SW 1271 (cell line): ENCODE measurements at places on chromosomes 3 and 15.
A peak's percentile ranks its signal among the peaks of the same experiment; 100 is the strongest.

GRCh38 chr3:116001151-116001621 is 377.9 kb downstream of the GAP43 start:
- DNase-seq = no peak

DNA sequence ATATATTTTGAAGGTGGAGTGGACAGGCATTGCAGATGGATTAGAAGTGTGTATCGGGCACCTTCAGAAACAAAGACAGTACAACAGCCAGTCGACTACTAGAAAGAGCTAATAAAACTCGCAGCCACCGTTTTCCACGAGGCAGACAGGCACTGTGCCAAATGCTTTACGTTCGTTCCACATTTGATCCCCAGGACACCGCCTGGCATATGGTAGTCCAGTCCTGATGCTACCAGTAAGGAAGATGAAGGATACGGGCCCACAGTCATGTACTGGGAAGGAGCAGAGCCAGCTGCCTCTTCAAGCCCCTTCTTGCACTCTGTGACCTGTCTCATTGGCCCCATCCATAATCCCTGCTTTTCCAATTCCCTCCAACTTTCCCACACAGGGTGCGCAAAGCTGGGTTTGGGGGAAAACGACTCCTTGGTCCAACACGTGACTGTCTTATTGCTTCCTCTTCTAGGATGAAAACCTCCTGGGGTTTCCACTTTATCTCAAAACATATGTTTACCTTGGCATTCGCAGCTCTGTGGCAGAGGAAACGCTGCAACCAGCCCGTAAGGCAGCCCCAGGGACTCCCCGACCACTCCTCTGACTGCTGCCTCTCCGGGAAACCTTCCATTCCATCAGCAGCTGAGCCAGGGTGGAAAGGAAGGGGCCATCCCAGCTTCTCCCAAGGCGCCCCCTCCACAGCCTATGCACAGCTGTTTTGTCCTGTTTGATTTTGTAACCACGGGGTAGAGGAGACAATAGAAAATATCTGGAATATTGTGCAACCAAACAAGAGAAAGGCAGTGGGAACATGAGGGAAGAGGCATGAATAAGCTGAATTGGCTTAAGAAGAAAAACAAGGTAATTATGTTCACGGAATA is 107.4 kb downstream of the ADAMTS17 start:
- no peak for DNase-seq

DNA sequence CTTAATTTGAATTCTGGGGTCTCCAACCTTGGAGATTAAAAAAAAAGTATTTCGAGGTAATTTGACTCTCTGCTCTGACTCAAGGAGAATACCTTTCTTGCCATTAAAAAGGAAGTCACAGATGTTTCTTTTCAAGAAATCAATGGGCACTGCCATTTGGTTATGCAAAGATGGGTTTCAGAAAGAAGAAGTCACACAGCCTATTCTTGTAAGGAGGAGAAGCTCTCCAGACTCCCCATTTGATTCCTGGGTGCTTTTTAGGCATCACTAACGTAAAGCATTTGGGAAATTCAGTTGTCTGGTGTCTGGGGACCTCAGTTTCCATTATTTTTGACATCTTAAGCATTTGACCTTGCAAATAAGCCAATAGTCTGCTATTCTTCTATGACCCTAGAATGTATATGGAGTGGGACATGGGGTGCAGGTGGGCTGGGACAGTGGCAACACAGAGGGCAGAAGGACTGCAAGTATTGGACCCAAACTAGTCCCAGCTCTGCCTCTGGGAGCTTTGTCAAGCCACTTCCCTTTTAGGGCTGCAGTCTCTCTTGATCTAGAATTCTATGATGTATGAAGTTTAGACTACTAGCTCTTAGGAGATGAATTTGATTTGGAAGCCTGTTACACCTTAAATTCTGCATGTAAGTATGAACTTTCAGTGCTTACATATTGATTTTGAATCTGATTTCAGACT is 27.8 kb downstream of the IL5RA start:
- no peak for DNase-seq

GRCh38 chr3:132553826-132554225 is 43.2 kb upstream of the ACKR4 start:
- no peak for DNase-seq

GRCh38 chr15:100740138-100740537 is 137.7 kb downstream of the ASB7 start:
- no peak for DNase-seq

DNA sequence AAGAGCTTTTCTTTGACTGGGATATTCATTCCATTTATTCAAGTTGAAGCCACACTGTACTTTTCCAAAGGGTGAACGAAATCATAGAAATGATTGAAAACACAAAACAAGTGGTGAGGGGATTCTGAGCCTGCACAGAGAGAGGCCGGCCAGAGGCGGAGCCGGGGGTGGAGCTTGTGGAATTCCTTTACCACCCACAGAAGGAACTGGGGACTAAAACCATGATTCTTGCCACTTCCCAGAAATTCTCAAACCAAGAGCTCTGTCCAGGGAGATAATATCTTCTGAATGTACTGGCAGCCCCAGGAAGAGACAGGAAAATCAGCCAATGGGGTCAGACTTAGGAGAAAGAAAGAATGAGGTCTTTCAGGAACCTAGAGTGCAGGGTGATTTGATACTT is 20.8 kb downstream of the FBN1 start:
- DNase-seq = no peak

DNA sequence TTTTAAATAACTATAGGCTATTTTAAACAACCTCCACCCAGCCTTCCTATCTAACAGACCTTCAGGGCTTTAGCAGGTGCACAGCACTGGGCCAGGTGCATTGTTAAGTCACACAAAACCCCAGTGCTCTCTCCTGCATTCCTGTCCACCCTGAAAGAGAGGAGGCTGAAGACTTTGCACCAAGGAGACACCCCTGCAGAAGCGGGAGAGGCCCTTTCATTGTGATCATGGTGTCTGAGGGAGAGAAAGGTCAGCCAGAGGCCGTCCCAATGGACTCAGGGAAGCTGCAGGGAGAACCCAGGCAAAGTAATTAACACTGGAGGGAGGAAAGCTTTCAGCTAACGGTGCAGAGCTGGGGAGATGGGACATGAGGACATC is 5.2 kb downstream of the LRIG1 start:
- DNase-seq = no peak

- DNase-seq = no peak
Observed at GRCh38 chr15:73334086-73334485, 34.7 kb downstream of the HCN4 start.

GRCh38 chr3:149968216-149968615 is 2.5 kb downstream of the PFN2 start:
- peak; percentile 56 for DNase-seq

GRCh38 chr15:58551084-58551763 is 119.4 kb downstream of the LIPC start:
- no peak for DNase-seq

DNA sequence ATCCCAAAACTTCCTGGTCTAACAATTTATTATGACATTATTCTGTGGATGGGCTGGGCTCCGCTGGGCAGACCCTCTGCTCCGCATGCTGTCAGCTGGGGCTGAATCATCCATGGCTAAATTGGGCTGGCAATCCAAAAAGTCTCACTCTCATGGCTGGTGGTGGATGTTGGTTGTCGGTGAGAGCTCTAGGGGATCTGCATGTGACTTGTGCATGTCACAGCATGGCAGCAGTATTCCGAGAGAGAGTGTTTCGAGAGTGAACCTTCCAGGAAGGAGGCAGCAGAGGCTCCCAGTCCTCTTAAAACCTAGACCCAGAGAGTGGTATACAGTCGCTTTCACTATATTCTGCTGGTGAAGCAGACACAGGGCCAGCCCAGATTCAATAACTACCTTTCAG is 9.9 kb downstream of the RARB start:
- DNase-seq = no peak

DNA sequence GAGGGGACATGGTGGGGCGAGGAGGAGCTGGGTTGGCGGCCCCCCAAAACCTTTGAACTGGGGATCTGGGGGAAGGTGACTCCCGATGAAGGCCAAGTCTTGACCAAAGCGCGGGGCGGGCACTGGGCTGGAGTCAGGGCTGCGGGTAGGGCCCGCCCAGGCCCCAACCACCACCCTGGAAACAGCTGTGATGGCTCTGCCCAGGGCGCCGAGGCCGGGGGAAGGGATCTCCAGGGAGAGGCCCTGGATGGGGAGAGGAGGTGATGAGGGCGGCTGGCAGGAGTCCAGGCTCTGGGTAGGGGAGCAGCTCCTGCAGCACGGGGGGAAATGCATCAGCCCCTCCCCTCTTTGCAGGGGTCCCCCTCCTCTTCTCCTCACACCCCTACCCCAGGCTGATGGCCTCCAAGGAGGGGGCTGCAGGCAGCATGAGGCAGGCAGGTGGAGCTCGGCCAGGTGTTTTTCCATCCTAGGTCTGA is 5.9 kb upstream of the C15orf39 start:
- no peak for DNase-seq

GRCh38 chr15:81002331-81003096 is 1.8 kb downstream of the TLNRD1 start:
- no peak for DNase-seq

DNA sequence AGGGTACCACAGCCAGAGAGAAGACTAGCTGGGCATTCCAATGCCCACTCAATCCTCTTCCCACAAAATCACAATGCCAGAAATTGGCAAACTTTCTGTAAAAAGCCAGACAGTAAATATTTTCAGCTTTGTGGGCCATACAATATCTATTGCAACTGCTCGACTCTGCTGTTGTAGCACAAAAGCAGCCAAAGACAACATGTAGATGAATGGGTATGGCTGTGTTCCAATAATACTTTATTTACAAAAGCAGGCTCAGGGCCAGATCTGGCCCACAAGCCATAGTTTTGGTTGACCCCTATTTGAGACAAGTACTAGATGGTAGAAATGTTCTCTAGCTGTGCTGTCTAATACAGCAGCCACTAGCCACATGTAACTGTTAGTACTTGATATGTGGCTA is 330.9 kb downstream of the ERC2 start:
- DNase-seq = no peak
